ENCODE measurements at places on chromosomes 7 and 10. TPM values are rescaled to one million over a fixed set of nuclear protein-coding genes. Genes with fewer than 3 reads are reported as not detected.

TRA2A gene
- total RNA-seq = 71.3 TPM

OPALIN gene
- not detected for total RNA-seq

HMX2 gene
- not detected for total RNA-seq

OSBPL3 gene
- total RNA-seq = 17.0 TPM

GRCh38 chr10:114362826-114363355, 41.4 kb downstream of the AFAP1L2 start:
- DNase-seq = no peak

DNA sequence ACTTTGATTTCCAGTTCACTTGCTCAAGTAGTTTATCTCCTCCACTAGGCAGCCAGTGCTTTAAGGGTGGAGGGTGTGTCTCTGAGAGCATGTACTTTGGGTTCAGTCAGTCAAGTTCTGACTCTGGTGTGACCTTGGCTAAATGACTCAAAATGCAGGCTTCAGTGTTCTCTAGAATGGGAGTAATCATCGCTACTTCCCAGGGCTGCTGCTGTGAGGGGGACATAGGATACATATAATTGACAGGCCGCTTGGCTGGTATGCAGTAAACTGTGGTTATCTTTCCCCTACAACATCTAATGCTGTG, 3.5 kb downstream of the PTPRE start:
- DNase-seq = no peak

DNA sequence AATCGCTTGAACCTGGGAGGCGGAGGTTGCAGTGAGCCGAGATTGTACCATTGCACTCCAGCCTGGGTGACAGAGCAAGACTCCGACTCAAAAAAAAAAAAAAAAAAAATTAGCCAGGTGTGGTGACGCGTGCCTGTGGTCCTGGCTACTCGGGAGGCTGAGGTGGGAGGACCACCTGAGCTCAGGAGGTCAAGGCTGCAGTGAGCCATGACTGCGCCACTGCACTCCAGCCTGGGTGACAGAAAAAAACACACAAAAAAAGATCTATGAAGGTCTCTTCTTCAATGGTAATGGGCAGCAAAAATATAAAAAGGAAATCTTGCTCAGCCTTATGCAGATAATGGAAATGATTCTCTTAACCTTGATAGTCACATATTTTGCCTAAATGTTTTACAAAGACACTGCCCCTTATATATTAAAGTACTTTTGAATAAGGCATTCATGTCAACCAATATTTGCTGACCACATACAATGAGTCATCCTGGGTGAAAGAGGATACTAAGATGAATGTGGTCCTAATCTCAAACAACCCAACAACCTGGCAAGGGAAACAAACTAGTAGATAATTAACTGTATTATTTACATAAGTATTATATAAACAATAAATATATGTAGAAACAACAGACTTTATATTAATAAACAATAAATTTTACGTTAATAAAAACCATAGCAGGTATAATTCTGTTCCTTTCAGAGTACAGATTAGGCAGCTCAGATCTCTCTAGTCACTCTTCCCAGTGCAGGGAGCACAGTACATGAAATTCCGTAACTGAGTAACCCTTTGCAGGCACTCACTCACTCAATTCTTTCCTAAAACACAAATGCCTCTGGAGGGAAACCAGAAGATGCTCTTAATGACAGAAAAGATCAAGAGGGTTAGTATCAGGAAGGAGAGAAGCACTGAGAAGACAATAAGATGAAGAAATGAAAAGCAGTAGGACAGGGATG, 8.1 kb downstream of the TOMM7 start:
- DNase-seq = no peak

- no peak for DNase-seq
Measured at GRCh38 chr10:24901686-24902399, 50.6 kb downstream of the PRTFDC1 start.

DNA sequence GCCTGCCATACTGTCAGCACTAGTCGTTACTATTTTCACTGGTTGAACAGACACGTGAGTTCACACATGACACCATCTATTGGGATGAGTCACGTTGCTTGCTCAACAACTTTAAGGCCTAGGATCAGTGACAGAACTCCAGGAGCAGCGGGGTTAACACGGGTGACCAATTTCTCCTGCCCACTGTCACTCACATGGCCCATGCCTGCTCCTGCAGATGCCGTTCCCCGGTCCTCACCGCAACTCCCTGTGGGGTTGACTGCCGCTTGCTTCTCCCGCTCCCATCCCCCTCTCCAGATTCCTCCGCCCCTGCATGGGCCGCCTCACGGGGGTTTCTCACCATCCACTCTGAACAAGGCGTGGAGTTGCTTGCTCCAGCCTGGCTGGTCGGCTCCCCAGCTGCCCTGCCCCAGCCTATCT, 128.2 kb downstream of the TAX1BP1 start:
- no peak for DNase-seq

DNA sequence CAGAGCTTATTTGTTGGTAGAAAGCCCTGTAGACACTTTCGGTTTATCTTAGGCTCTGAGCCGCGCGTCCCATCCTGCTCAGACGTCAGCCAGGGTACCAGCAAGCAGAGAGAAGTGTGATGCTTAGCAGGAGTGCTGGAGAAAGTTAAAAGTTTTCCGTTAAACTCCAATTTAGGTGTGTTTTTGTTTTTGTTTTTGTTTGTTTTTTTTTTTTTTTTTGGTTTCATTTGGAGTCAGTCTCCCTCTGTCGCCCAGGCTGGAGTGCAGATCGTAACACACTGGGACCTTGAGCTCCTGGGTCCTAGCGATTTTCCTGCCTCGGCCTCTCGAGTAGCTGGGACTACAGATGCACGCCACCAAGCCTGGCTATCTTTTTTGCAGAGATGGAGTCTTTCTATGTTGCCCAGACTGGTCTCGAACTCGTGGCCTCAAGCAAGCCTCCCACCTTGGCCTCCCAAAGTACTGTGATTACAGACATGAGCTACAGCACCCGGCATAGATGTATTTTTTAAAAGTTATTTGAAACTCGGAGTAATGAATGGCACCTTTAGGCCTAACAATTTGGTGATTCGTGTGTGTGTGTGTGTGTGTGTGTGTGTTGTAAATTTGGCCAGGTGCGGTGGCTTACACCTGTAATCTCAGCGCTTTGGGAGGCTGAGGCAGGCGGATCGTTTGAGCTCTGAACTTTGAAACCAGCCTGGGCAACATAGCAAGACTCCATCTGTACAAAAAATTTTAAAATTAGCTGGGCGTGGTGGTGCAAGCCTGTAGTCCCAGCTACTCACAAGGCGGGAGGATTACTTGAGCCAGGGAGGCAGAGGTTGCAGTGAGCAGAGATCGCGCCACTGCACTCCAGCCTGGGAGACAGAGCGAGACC, 1.3 kb upstream of the HIP1 start:
- DNase-seq = no peak

- DNase-seq = no peak
Measured at GRCh38 chr10:108362961-108363360, 1198.5 kb upstream of the SORCS1 start.

DNA sequence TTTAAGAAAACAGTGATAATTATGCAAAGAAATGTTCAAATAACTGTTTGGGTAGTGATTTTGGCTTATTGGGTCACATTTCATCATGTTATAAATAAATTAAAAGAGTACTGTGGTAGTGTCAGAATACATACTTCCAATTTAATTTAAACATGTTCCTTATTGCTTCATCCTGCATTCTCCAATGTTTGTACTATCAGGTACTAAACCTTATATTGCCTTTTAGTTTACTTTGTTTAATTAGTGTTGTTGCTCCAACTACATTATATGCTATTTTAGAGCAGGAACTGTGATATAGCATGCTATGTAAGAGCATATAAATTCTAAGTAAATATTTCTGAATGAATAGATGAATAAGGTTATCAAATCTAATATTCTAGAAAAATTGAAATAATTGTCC, 40.9 kb downstream of the VTI1A start:
- no peak for DNase-seq

GRCh38 chr7:45140827-45141226, 16.8 kb upstream of the RAMP3 start:
- no peak for DNase-seq

- no peak for DNase-seq
Measured at GRCh38 chr10:110628161-110628560, 16.0 kb upstream of the RBM20 start.

DNA sequence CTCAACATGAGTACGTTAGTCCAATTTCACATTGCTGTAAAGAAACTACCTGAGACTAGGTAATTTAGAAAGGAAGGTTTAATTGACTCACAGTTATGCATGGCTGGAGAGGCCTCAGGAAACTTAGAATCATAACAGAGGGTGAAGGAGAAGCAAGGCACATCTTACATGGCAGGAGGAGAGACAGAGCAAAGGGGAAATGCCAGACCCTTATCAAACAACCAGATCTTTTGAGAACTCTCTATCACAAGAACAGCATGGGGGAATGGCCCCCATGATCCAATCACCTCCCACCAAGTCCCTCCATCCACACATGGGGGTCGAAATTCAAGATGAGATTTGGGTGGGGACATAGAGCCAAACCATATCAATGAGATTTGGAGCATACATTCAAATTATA, 34.6 kb upstream of the PDSS1 start:
- DNase-seq = no peak

DNA sequence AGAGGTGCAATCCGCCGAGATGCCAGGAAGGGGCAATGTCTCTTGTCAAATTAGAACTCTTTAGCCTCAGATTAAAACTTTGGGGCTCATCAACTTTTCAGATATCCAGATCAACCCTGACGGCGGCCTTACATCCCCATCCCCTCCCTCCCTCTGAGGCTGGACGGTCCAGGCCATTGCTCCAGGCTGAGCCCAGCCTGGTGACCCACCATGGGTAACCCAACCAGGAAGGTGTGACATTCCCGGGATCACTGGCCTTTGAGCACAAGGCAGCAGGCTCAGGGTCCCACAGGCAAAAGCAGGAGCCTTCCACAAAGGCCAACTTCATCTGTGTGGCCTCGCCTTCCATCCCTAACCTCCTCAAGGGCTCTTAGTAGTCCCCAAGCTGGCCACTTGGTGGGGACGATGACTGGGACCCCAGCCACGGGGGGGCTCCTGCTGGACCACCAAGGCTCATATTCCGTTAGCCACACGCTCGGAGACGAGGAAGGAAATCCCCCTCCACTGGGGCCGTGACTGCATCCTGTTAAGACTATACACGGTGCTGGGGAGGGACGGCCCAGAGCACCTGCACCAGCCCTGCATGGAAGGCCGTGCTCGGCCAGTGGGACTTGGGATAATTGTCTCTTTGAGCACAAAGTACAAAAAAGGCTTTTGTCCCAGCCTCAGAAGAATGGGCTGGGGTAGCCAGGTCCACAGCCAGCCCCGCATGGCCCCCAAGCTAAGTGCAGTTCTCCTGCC, 62.8 kb downstream of the ZRANB1 start:
- DNase-seq = no peak

DNA sequence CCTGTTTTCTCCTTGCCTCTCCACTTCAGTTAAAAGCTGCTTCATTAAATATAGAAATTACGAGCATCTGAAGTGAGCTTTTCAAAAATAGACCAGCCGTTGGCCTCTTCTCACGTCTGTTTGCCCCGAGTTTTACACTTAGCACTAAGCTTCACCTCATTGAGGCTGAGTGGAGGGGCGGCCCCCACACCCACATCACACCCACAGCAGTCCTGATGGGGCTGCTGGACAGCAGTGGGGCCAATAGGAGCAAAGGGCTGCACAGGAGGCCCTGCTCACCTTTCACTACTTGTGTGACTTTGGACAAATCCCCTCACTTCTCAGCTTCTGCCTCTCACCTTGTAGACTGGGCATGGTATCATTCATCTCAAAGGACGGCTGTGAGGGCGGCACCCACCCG, 677.8 kb downstream of the SDK1 start:
- no peak for DNase-seq
